Stimulated activated CD4-positive, alpha-beta T cell treated with anti-CD3 and anti-CD28 coated beads, Interleukin-15, amount 100 ng/mL, for 48 hours (primary cell): ENCODE measurements at places on chromosomes 1 and 21.

DNA sequence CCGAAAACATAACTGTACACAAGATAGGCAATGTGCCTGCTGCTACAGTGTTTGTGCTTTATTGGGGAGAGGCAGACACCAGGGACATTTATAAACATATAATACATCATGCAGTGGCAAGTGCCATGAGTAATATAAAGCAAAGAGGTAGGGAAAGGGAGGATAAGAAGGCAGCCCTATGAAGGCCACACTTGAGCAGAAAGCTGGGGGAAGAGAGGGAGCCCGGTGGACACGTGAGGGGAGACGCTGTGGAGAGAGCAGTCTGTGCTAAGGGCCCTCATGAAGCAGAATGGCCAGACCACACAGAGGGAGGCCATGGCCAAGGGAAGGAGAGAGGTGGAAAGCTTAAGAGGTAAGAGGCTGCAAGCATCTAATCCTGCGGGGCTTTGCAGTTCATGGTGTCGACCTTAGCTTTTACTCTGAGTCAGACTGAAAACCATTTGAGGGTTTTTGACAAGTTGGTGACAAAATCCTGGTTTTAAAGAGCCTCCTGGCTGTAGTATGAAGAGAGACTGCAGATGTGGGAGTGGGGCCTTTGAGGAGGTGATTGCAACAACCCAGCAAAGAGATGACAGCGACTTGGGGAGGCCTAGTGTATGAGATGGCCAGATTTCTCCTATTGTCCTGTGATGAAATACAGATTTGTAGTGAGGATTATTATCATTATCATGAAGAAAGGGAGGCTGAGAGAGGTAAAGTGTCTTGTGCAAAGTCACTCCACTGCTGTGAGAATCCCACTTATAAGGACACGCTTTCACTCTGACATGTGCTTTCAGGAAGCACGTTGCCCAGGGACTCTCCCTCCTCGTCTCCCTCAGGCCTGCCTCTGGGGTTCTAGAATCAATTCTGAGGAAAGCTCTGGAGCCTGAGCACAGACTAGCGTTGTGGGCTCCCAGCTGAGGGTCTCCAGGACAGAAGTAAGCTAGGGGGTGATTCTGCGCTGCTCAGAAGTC, 192.9 kb downstream of the RHOU start:
- no peak for DNase-seq

DNA sequence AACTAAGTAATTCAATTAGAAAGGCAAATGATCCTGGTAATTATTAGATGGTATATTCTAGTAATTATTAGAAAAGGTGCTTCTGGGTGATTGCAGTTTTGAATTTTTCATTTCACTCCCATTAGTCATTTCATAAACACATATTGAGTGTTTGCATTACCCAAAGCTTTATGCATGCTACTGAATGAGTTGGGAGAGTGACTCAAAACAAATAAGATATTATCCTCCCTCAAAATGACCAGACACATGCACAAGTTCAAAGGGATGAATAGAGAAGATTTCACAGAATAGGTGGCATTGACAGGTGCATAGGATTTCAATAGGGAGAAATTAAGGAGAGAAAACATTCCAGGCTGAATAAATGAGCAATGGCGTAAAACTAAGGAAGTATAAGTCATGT, 84.7 kb downstream of the PHTF1 start:
- no peak for DNase-seq

GRCh38 chr21:44701541-44701940, 4.6 kb downstream of the KRTAP10-12 start:
- DNase-seq, result no peak

DNA sequence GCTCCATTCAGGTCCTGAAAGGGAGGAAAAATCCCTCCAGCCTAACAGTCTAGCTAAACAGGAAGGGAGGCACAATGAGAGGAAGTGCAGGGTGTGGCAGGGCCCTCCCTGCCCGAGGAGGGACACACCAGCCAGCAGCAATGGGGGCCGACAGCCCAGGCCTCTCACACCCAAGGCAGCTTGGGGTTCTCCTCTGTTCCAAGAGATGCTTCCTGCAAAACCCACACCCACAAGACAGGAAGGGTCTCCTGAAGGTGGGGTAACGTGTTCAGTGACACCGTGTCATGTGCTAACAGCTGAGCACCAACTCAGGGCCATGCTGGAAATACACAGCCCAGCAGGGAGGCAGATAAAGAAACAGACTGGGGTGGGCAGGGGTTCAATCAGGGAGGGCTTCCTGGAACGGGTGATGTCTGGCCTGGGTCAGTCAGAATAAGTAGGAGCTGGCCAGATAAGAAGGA, 10.2 kb downstream of the ECE1 start:
- no peak for DNase-seq

DNA sequence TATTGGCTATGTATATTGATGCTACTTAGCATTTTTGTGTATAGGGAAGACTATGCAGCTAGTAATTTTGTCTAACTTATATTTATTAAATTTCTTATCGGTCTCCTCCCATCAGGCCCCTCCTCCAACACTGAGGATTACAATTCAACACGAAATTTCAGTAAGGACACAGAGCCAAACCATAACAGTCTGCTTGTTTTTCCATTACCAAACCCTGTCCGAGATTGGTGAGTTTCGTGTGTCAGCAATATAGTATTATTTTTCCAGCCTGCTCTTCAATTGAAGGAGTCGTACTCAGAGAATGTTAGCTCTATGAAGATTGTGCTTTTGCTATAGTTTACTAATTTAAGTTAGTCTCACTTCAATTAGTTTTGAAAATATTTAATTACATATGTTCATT, 1495.3 kb downstream of the MRPL39 start:
- DNase-seq, result no peak

- DNase-seq, result no peak
Measured at GRCh38 chr1:98940069-98940721, 64.5 kb downstream of the PLPPR5 start.

DNA sequence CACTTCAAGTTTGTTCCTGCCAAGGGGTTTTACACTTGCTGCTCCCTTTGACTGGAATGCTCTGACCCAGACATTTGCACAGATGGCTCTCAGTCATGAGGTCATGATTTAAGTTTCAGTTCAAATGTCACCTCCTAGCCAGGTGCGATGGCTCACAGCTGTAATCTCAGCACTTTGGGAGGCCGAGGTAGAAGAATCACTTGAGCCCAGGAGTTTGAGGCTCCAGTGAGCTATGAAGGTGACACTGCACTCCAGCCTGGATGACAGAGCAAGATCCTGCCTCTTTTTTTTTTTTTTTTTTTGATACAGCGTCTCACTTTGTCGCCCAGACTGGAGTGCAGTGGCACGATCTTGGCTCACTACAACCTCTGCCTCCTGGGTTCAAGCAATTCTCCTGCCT, 4.5 kb upstream of the ZMYM4 start:
- DNase-seq, result no peak

DNA sequence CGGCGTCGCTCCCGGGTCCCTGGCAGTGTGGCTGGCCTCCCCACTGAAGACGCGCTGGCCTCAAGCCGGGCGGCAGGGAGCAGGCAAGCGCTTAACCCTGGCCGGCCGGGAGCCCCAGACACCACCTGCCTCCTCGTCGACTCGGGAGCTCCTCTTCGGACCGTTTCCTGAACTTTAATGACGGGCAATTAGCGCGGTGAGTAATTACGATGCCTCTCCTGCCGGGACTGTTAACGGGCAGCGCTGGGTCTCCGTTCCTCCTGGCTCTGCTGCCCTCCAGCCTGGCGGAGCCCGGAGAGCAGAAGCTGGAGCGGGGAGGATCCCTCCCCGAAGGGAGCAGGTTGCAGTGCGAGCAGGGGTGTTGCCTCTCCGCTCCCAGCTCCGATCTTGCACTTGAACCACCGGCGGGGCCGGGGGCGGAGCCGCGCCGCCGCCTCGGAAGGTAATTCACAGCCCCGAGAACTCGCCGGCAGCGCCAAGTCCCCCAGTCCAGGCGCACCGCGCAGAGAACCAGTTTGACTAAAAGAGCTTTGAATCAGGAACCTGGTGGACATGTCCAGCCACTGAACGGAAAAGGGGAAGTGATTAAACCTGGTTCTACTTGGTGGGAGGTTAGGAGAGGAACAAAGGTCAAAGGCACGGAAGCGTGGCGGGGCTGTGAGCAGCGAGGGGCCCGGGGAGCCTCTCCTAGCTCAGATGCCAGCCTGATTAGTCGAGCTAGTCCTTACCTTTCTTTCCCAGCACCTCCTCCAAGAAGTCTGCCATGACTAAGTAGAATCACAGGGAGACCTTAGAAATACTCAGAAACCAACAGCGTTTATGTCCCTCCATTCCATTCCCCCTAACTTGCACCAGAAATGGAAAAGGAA, 18.3 kb upstream of the PLEKHA6 start:
- DNase-seq, result no peak

GRCh38 chr1:156270314-156270713, 12.3 kb downstream of the SMG5 start:
- no peak for DNase-seq

DNA sequence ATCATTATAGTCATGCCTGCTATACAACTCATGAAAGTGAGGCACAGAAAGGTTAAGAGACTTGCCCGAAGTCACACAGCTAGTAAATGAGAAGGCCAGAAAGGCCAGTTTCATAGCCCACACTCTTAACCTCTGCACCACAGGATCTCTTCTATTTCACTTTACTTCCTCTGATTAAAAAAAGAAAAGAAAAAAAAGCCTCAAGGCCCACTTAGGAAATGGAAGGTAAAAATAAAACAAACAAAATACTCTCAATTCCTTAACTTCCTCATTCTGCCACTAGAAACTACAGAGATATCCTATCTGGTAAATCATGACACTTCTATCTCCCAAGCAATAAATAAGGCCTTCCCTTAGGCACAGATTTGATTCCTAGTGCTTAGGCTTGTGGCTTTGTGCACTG, 7.6 kb upstream of the ENAH start:
- no peak for DNase-seq

DNA sequence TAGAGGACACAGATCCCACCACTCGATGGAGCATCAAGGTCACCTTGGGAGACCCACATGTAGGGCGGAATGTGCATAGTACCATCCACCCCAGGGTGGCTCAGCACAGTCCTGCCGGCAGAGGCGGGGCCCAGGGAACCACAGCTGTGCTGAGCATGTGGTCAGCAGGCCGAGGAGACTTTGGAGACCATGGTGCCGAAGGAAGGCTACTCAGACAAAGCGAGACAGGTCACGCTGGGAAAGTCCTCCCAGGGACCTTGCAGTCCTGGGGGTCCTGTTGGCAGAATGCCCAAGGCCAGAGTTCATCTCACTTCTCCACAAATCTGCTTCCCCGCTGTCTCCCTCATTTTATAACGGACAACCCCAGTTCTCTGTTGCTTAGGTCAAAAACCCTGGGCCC, 22.5 kb downstream of the WNT3A start:
- no peak for DNase-seq

DNA sequence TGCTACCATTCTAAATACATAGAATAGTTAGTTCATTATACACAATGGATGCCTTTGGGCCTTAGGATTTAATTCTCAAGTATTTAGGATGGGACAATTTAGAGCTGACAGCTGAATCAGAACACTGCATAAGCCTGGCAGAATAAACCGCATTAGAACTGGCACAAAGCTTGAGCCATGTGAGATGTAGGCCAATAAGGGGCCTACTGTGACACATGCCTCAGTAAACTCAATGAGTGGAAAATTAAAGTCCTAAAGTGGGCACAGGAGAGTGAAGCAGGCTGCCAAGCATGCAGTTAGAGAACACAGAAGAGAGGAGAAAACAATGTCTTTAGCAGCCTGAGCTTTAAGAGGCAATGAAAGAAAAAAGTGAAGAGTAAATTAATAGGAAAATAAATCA, 24.3 kb downstream of the SCYL3 start:
- DNase-seq, result no peak

- DNase-seq, result no peak
Measured at GRCh38 chr1:21205416-21205815, 28.7 kb upstream of the EIF4G3 start.

DNA sequence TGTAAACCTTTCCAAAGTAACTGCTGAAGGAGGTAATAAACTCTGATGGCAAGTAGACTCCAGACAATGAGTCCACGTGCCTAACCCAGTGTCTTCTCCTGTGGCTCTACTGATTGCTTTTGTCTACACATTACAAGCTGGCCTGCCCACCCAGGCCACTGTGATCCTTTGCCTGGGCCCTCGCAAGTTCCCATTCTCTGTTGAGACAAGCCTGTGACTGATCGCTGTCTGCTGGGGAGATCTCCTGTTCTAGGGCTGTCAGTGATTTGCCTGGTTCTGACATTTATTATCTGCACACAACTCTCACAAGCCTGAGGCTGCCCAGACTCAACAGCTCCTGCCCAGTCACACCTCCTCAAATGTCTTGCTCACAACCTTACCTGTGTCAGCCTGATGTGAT, 81.4 kb downstream of the CYYR1 start:
- no peak for DNase-seq

GRCh38 chr1:169483500-169483966, 2.2 kb downstream of the SLC19A2 start:
- DNase-seq, result no peak

GRCh38 chr1:51986718-51987117, 3.8 kb downstream of the RAB3B start:
- no peak for DNase-seq

GRCh38 chr1:30757352-30758120, at the start of gene LAPTM5:
LAPTM5 (minus strand) TSS chr1:30757774; CDS start chr1:30757745, 29 bp downstream.
- DNase-seq, result no peak

GRCh38 chr1:85196358-85196757, 4.5 kb downstream of the SYDE2 start:
- DNase-seq, result no peak

GRCh38 chr21:33831962-33832659, 83.5 kb downstream of the ATP5PO start:
- no peak for DNase-seq

DNA sequence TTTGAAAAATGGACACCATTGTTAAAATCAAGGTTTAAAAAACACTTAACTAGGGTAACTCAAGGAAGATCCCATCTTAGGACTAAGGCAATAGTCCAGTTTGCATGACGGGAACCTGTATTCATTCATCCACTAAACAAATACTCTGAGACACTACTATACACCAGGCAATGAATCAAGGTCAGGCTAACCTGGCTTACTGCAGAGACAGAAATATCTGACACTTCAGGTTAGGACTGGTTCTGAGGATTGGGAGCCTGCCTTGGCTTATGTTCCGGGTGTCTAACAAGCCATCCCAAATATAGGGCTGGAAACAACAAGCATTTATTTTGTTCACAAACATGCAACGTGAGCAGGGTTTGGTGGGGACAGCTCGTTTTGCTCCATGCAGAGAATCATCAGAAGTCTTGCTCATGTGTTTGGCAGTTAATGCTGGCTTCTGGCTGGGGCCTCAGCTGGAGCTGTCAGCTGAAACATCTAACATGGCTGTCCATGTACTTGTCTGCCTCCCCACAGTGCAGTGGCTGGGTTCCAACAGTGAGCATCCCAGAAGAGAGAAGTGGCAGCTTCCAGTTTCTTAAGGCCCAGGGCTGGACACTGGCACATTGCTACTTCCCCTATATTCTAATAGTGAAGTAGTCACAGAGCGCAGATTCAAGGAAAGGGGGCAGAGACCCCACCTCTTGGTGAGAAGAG, 37.0 kb upstream of the CAMK1G start:
- DNase-seq, result no peak

GRCh38 chr1:171717062-171717718, 24.7 kb downstream of the VAMP4 start:
- no peak for DNase-seq

- no peak for DNase-seq
Measured at GRCh38 chr21:36076878-36077655, 7.2 kb downstream of the CBR1 start.

- DNase-seq, result no peak
Measured at GRCh38 chr1:207071426-207071825, 17.2 kb upstream of the C4BPB start.
